ENCODE measurements at places on chromosomes 2 and 18. TPM values are rescaled to one million over a fixed set of nuclear protein-coding genes. Genes with fewer than 3 reads are reported as not detected.
A peak's percentile ranks its signal among the peaks of the same experiment; 100 is the strongest.

DNA sequence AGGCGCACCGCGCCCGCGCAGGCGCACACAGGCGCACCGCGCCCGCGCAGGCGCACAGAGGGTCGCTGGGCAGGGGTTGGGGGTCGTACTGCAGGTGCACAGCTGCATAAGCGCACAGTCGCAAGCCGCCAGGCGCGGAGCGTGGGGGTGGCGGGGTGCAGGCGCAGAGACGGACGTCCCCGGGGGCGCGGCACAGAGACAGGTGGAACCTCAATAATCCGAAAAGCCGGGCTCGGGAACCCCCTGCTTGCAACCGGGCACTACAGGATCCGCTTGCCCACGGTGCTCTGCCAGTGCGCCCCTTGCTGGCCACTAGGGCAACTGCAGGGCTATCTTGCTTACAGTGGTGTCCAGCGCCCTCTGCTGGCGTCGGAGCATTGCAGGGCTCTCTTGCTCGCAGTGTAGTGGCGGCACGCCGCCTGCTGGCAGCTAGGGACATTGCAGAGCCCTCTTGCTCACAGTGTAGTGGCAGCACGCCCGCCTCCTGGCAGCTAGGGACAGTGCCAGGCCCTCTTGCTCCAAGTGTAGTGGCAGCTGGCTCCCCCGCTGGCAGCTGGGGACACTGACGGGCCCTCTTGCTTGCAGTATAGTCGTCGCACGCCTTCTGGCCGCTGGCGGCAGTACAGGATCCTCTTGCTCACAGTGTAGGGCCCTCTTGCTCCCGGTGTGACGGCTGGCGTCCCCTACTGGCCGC is 34.9 kb downstream of the FAM110C start:
- no peaks in the 10 kb centered on the region for H3K36me3 ChIP-seq
- no peak overlapping the region for H3K27ac ChIP-seq
- no peak for DNase-seq
- H3K27me3 ChIP-seq = peaks cover 2% of the 10 kb centered on the region

DNA sequence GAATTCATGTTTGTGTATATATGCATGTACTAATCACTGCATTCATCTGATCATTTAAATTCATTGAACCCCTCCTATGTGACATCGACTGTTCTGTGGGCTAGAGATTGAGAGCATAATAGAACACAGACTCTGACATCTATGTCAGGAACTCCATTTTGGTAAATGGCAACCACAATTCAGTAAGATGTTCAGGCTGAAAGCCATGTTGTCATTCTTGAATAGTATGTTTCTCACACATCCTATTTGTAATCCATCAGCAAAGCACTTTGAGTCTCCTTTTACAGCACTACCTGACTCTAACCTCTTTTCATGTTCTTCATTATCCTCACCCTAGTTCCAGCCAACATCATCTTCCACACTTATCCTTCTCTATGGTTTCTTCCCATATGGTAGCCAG is 413.8 kb upstream of the MEX3C start:
- H3K36me3 ChIP-seq = no peaks in the 10 kb centered on the region
- H3K27me3 ChIP-seq = no peaks in the 10 kb centered on the region
- DNase-seq = no peak
- no peak overlapping the region for H3K4me3 ChIP-seq
- H3K4me1 ChIP-seq = no peaks in the 10 kb centered on the region
- H3K27ac ChIP-seq = no peak overlapping the region

- H3K27ac ChIP-seq = no peak overlapping the region
- H3K36me3 ChIP-seq = no peaks in the 10 kb centered on the region
- H3K4me1 ChIP-seq = no peaks in the 10 kb centered on the region
These were observed 525.8 kb upstream of the NRP2 start for GRCh38 chr2:205156457-205156856.

DNA sequence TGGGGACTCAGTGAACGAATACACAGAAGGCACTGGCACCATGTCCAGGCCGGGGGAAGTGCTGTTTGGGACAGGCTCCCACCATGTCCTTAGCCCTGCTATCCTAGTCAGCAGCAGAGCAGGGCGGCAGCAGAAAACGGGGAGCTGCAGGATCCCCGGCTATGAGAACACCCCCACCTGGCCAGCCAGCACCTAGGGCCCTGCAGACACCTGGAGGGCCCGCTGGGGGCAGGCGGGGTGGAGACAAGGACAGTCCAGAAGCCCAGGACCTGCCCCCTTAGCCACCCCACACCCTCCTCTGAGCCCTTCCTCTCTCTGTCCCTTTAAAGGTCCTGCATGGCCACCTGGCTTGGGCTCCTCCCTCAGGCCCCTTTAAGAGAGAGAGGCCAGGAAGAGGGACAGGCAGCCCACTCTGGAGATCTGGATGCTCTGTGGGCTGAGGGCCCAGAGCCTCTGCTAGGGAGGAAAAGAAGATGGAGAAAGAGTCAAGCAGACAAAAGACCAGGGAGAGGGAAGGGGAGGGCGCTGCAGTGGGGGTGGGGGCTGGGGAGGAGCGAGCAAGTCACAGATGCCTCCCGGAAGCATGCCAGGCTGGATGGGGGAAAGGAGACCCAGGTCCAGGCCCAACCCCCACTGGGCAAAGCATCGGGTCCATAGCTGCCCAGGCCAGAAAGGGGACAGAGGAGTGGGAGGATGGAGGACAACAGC is 48.6 kb downstream of the BIN1 start:
- no peaks in the 10 kb centered on the region for H3K27me3 ChIP-seq
- no peaks in the 10 kb centered on the region for H3K36me3 ChIP-seq
- no peak overlapping the region for H3K27ac ChIP-seq
- H3K4me1 ChIP-seq = 0 out of 2 replicates have a peak, but pooled peaks cover 4% of the 10 kb centered on the region

DNA sequence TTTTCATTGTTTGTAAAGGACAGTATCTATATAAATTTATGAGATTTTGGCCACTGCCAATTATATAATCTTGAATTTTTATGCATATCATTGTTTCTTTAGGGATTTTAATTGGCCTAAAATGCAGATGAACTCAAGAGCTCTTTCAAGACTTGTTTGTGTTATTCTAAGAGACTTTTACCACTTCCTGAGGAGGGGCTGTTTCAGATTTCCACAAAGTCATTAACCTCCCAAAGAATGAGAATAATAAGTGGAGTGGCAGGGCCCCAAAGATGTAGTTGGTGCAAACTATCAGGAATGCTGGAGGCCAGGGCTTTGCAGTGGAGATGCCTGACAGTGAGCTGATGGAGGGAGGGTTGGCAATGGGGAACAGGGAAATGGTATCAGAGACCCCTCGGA is 15.5 kb upstream of the ACVR1 start:
- no peak for DNase-seq
- H3K36me3 ChIP-seq = no peaks in the 10 kb centered on the region
- H3K4me3 ChIP-seq = no peak overlapping the region
- no peak overlapping the region for H3K27ac ChIP-seq
- H3K27me3 ChIP-seq = no peaks in the 10 kb centered on the region
- no peaks in the 10 kb centered on the region for H3K4me1 ChIP-seq

- no peaks in the 10 kb centered on the region for H3K27me3 ChIP-seq
- no peak for DNase-seq
- no peaks in the 10 kb centered on the region for H3K36me3 ChIP-seq
These were observed 29.4 kb downstream of the DPP4 start for GRCh38 chr2:162044586-162044985.

DNA sequence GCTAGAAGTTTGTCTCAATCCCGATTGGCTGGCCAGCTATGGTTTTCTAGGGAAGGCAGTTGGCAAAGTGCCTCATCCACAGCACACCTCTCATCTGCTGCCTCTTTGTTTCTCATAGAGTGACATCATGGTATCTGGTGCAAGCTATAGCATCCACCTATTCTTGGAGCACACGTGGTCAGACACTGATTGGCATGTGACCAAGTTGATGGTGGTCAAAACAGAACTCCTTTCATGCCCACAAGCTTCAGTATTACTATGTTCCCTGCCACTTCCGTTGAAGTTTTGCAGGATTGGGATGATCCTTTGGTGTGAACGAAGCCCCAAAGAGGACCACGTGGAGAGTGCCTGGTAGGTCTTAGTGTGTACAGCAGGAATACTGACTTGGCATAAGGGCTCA is 28.8 kb downstream of the TTC32 start:
- H3K36me3 ChIP-seq = no peaks in the 10 kb centered on the region
- no peak overlapping the region for H3K27ac ChIP-seq
- no peak overlapping the region for H3K4me3 ChIP-seq
- H3K4me1 ChIP-seq = no peaks in the 10 kb centered on the region
- DNase-seq = no peak

DNA sequence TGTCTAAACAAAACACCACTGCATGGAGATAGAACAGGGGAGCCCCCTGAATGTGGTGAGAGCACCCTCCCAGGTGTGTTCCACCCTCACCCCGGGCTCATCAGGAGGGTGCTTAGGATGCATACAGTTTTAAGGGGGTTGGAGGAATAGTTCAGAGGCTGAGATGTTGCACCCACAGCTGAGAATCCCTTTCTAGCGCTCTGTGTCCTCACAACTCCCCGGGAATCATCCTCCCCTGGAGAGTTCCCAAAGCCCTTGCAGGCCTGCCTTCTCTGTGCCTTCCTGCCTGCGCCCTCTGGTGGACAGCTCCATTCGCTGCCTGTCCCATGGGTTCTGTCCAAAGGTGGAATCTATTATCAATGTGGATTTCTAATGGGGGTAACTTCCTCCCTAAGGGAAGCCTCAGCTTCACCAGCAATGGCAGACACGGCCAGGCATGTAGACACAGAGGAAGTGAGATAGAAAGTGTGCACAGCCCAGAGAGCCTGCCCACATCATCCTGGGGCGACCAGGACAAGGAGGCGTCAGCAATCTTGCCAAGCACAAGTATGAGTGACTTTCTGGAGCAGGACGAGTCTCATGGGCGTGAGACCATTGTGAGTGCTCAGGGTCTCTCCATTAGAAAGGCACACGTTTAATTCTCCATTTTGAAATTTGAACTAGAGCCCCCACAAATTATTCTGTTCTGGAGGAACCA is 1.2 kb upstream of the UGT1A5 start:
- H3K27me3 ChIP-seq = no peaks in the 10 kb centered on the region
- DNase-seq = peak; percentile 20
- H3K4me1 ChIP-seq = peaks cover 3% of the 10 kb centered on the region
- no peak overlapping the region for H3K4me3 ChIP-seq

- H3K36me3 ChIP-seq = no peaks in the 10 kb centered on the region
- H3K27me3 ChIP-seq = no peaks in the 10 kb centered on the region
- no peak overlapping the region for H3K4me3 ChIP-seq
- H3K4me1 ChIP-seq = no peaks in the 10 kb centered on the region
- H3K27ac ChIP-seq = no peak overlapping the region
These were observed 16.3 kb upstream of the CCDC68 start for GRCh38 chr18:54975598-54975997.

The CRACDL gene
- total RNA-seq = 2.4 TPM

The MOCOS gene
- 3.0 TPM for total RNA-seq

The C1QL2 gene
- total RNA-seq = not detected

Data from Panc1 (cell line).